ENCODE measurements at places on chromosomes 2 and 18.

DNA sequence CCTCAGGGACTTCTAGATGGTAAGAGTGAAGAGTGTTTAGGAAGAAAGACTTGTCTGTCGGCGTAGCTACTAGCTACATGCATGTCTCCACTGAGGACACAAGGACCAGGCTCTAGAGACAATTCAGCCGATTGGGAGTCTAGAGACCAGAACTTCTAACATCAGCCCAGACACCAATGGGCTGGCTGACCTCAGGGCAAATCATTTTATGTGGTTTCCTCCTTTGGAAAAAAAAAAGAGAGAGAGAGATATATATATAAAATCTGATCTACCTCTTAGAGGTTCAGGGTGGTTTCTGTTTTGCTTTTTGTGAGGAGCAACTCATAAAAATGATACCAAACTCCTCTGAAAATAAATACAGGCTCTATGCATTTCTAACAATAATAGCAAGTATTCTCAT is 212.8 kb downstream of the BCL2 start:
- DNase-seq, result no peak

DNA sequence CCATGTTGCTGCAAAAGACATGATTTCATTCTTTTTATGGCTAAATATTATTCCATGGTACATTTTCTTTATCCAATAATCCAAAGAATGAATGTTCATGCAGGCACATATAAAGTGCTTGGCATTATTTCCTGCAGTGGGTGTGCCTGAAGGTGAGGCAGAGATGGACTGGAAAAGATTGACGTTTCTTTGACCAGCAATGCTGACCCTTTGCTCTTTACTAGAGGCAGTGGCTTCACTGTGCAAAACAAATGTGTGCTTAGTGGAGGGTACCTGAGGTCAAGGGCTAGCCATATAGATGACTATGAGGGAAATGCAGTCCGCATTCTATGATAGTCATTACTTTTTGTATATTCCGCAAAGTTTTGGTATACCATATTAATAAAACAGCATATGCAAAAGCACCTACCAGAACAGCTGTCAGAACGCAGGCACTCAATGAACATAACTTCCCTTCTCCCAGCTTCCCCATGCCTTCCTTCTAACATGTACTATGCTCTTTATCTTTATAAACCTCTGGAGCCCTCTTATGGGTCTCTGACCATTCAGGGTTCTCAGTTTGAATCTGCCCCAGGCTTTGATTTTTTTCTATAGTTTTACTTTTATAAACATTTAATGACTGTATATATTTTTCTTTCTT is 32.6 kb upstream of the CPS1 start:
- DNase-seq, result no peak

- no peak for DNase-seq
These were observed 233.5 kb downstream of the TGIF1 start for GRCh38 chr18:3683483-3683882.

DNA sequence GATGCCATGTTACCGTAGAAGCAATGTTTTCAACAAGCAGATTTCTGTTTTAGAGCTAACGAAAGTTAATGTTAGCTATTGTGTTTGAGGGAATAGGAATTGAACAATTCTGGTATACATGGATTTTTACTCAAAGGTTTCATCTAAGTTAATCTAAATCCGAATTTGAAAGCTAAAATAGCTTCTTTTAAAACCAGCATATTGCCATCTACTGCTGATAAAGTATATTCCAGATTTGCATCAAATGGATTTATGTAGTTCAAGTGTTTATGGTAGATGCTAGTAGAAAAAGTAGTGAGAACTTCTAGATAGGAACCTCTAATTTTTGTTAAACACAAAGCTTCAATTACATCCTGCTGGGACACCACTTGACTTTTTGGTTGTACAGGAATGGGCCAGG is 1569.5 kb upstream of the NXPH2 start:
- DNase-seq, result no peak

DNA sequence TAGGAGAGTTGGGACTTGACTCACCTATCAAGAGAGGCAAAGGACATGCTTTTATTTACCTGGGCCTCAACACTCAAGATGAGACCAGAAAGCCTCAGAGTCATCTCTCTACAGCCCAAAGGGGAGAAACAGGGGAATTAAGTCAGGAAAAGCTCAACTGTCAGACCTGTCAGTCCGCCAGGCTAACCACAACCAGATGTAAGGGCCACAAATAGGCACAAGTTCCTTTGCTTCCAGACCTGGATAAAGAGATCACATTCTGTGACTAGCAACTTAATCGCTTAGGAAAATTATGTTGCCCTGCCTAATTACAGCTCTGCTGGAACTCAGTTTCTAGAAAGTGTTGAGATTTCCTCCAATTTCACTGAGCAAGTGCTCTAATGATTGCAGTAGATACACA is 67.9 kb downstream of the ANKRD44 start:
- DNase-seq, result no peak

DNA sequence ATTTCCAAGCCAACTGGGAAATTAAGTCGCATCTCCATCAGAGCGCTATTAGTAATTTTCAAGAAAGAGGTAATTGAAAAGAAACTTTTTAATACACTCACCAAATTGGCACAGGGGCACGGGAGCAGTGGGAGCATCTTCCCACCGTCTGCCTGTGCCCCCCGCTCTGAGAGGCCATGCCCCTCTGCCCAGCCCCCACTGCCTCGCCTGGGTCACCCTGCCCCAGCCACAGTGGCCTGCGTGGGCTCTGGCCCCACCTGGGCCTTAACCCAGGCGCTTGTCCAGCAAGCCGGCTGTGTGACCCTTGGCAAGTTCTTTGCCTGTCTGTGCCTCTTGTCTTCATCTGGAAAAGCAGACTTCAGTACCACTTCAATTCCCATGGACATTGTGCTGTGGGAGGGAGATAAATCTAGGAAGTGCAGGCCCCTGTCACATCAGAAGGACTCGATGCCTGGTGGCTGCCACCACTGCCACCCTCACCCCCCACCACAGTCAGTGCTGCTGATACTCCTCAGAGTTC is 31.9 kb downstream of the GLI2 start:
- DNase-seq, result no peak

DNA sequence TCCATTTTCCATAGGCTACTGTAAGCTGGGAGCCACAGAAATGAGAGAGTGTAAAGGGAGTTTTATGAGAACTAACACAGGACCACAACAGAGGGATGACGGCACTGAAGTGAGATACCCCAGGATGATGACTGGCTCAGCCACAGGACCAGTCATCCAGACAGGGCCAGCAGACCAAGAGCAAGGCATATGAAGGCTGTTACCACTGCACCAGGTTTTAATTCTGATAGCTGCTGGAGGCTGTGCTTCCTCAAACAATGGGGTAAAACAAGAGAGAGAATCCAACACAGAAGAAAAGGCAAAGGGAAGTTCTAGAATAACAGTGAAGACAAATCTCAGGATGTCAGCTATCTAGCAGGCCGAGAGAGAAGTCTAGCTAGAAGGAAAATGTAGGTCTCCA is 94.9 kb downstream of the BCL2 start:
- peak; percentile 81 for DNase-seq

DNA sequence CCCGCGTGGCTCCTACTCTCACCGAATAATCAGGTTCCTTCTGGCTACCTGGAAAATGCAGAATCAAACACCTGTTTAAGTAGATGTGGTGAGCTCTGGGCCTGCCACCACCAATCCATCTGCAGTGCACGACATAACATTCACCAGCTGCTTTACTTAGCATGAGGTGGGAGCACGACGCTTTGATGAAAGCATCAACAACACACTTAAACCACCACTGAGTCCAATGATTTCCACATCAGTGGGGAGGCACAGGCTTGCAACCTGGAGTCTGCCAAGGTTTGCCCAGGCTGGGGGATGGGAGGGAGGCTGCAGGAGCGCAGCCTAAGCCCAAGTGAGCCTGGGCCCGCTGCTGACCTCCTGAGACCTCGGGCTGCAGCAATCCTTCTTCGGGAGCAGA is 415.5 kb downstream of the MEIS1 start:
- DNase-seq, result no peak

DNA sequence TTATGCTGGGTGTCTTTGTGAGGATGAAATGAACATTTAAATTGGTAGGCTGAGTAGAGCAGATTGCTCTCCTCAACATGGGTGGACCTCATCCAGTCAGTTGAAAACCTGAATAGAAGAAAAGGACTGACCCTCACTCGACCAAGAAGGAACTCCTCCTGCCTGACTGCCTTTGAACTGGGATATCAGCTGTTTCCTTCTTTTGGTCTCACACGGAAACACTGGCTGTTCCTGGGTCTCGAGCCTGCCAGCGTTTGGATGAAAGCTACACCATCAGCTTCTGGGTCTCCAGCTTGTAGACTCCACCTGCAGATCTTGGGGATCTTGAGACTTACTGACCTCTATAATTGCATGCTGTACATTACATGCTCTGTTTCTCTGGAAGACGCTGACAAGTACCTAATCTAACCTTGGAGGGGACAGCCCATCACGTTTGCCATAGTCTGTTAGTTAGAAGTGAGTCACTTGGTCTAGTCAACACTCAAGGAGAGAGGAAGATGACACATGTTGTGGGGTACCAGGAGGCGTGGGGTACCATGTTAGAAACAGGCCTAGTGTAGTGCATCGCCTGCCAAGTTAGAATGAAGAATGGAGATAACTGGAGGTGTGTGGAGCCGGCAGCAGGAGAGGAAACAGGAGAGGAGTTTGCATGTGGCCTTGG is 267.0 kb downstream of the MREG start:
- DNase-seq, result no peak

DNA sequence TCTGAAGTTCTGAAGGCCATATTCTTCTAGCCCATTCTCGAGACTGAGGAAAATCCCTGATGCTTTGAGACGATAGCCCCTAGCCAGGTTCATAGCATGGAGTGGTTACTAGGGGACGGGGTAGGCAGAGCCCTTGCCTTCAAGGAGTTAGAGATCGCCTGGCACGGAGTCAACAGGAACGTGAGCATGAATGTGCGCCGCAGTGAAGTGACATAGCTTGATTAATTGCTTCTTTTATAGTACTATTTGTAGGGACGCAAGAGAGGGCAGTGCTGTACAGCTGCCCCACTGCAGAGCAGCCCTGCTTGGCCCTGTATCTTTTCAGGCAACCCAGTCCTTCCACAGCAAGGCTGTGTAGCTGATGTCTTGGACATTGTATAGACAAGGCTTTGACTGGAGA is 26.2 kb downstream of the HRH4 start:
- no peak for DNase-seq

DNA sequence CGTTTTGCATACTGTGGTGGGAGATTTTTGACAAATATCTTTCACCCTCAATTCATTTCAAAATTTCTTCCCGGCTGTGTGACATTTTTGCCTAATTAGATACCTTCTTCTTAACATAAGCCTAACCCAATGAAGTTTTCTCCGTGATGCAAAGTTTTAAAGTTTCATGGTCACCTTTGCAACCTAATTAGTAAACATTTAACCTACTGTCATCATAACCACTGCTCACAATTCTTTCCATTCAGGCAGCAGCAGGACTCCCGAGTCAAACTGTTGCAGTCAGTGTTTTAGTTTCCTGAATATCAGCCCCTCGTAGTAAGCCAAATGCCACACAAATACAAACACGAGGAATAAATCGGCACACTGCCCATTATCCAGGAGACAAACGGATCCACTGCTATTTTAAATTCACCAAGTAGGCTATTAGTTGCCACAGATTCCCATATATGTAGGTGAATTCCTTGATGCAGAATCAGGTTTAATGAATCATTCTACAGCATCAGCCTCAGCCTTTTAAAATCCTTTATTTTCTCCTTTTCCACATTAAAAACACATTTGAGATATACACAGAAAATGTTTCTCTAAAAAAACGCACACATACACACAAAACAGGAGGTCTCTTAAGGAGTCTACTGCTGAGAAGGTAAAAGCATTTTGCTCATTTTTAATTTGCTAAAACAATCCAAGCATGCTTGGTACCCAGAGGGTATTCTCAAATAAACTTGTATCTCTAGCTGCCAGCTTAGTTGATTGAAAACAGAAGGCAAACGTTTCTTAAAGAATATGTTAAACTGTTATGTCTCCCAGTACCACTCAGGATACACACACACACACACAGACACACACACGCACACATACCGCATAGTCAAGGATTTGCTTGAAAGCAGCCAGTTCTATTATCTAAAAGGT is 106.5 kb upstream of the KCTD1 start:
- no peak for DNase-seq

GRCh38 chr2:4628998-4629501 is 925.7 kb downstream of the DCDC2C start:
- DNase-seq, result no peak

DNA sequence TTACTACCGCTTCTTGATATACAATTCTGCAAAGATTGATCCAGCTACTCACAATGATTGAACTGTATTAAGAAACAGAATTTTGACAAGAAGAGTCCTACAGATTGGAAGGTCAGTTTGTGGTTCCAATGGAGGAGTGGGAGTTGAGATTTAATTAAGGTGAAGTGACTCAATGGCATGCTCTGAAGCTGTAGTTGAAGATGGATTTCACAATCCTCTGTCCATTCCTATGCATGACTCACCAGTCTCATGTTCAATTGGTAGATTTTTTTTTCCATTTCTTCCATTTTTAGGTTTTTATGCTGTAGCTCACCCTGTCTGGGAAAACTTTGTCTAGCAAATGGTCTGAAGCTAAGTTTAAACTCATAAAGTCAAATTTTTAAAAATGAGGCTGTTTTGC is 83.3 kb downstream of the DPP4 start:
- no peak for DNase-seq

DNA sequence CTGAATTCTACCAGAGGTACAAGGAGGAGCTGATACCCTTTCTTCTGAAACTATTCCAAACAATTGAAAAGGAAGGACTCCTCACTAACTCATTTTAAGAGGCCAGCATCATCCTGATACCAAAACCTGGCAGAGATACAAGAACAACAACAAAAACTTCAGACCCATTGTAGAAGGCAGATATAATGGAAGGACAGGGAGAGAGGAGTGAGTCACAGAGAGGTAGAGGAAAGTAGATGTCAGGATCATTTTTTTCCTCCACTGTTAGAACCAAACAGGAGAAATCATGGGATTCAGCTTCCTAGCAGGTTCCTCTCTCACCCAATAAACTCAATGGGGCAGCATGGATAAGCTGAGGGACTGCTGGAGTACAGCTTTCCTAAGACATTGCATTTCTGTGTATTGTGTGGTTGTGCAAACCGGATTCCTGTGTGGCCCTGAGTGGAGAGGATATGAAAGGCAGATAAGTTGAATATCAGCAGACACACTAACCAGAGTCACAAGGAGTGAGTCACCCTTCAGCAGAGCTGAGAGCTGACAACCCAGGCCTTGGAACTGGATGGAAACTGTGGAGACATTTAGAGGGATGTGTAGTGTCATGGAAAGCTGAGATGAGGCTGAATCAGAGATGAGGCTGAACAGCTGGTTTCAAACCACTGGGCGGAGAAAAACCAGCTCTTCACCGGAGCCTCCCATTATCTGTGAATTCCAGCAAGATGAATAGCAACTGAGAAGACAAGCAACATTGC is 60.9 kb upstream of the MMADHC start:
- no peak for DNase-seq

DNA sequence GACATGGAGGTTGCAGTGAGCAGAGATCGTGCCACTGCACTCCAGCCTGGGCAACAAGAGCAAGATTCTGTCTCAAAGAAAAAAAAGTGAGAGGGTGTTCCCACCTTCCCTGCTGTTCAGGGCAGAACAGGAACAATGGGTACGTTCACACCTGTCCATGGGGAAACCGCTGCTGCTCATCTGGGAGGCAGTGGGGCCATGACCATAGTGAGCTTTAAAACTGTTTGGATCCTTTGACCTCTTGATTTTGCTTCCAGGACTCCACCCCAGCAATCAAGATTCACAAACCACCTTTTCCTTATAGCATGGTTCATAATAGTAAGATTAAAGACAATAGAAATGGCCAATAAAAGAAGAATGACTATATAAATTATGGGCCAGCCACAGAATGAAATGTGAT is 209.2 kb downstream of the ARL4C start:
- DNase-seq, result no peak

- peak; percentile 80 for DNase-seq
These were observed 5.1 kb downstream of the PSD4 start for GRCh38 chr2:113178891-113179290.

- DNase-seq, result no peak
These were observed 16.2 kb upstream of the GPC1 start for GRCh38 chr2:240419271-240419670.

All from activated naive CD4-positive, alpha-beta T cell treated with anti-CD3 and anti-CD28 coated beads for 36 hours (primary cell).